ENCODE measurements at places on chromosomes 7 and 10.
A peak's percentile ranks its signal among the peaks of the same experiment; 100 is the strongest.

GRCh38 chr7:157032644-157033482, 22.4 kb upstream of the MNX1 start:
- no peak for DNase-seq

DNA sequence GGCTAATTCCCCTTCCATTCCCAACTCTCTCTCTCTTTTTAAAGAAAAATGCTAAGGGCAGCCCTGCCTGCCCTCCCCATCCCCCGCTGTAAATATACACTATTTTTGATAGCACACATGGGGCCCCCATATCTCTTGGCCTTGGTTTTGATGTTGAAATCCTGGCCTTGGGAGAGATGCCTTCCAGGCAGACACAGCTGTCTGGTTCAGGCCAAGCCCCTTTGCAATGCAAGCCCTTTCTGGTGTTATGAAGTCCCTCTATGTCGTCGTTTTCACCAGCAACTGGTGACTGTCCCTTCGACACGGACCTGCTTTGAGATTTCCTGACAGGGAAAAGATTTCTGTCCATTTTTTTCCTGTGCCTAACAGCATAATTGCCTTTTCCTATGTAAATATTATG, 3.0 kb downstream of the ADRA2A start:
- no peak for DNase-seq

GRCh38 chr7:139159900-139160675, 50.6 kb upstream of the ZC3HAV1 start:
- no peak for DNase-seq

- DNase-seq, result peak; percentile 74
Measured at GRCh38 chr10:77391605-77392235, 245.9 kb downstream of the KCNMA1 start.

DNA sequence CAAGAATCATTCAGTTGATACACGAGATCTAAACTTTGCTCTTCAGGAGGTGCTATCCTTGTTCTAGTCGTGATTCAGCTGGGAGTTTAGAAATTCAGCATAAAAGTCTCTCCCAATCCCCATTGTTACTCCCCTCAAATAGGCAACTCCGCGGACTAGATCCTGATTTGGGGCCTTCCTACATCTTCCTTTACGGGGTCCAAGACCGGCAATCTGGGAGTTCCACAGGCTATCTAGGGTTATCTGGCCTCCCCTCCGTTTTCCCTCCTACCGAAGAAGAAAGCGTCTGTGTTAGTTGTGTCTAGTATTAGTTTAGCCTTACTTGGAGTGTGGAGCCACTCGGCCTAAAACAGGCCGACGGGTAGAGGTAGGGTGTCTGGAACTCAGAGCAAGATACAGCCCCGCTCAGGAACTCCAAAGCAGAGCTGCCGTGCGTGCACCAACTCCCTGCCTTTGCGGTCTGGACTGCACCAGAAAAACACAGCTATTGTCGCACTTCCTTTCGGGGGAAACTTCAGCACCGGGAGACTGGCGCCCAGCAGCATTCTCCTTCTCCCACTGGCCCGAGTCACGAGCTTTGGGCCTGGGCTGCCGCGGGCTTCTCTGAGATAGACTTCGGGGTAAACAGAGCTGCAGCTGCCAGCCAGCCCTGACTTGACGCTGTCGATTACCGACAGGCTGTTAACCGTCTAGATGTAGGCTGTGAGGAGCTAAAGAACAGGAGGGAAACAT, 1.5 kb upstream of the DLX5 start:
- no peak for DNase-seq

DNA sequence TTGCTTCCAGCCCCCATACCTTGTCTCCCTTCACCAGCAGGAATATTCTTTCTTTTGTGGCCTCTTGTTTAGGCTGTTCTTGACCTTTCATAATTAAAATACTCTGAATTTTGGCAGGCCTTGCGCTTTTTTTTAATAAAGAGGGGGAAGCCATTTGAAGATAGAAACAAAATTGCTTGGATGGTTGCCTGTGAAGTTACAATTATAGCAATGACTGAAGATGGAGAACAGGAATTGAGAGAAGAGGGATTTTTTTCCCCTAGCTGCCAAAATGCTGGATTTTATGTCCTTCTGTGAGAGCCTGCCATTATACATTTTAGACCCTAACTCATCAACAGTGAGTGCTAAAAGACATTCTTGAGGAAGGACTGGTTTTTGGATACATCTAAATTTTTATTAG, 24.8 kb downstream of the FGFBP3 start:
- no peak for DNase-seq

GRCh38 chr10:113573368-113573767, 20.5 kb downstream of the HABP2 start:
- DNase-seq, result no peak

- DNase-seq, result no peak
Measured at GRCh38 chr10:124898471-124898870, 43.5 kb upstream of the ZRANB1 start.

DNA sequence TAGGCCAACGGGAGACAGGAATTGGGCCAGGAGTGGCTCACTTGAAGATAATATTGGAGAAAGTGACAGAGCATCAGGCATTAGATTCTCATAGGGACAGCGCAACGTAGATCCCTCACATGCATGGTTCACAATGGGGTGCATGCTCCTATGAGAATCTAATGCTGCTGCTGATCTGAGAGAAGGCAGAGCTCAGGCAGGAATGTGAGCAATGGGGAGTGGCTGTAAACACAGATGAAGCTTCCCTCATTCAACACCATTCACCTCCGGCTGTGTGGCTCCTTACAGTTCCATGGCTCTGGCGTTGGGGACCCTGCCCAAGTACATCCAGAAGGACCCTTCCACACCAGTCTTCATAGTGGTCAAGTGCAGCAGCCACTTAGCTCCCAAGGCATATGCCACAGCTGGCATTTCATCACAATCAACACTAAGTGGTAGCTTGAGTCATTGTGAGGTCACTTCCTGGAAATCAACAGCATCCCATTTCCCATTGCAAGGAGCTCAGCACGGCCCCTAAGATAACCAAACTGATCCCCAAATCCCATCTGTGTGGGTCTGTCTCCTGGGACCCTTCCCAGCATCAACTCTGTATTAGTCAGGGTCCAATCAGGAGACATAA, 174.5 kb downstream of the TPST1 start:
- no peak for DNase-seq

DNA sequence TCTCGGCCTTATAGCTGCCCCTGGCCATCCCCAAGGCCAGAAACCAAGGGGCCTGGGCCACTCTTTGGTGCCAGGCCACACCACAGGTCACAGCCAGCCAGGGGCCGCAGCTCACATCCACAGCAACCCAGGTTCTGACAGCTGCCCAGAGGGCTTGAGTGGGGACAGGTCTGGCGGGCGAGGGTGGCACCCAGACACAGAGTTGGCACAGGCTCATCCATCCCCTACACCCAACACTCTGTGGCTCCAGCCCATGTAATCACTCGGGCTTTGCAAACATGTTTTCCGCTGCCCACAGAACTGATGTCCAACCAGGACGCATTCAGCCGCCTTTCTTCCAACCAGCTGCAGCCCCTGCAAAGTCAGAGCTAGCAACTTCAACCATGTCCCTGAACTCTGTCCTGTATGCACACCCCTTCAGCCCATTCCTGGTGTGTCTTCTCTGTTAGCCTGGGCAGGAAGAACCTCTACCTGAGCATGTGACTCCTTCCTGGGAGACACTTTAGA, 57.7 kb upstream of the PPP2R2D start:
- no peak for DNase-seq

GRCh38 chr7:73851410-73852338, 9.3 kb upstream of the TMEM270 start:
- DNase-seq, result peak; percentile 80

GRCh38 chr7:85000735-85001350, 186.0 kb downstream of the SEMA3D start:
- no peak for DNase-seq

GRCh38 chr7:158996214-158997109, 140.1 kb downstream of the DYNC2I1 start:
- DNase-seq, result no peak

GRCh38 chr7:98348726-98349474, 52.0 kb downstream of the BAIAP2L1 start:
- no peak for DNase-seq

GRCh38 chr7:116322541-116322940, 112.2 kb downstream of the TES start:
- no peak for DNase-seq
